ENCODE measurements at places on chromosomes 4 and X.

DNA sequence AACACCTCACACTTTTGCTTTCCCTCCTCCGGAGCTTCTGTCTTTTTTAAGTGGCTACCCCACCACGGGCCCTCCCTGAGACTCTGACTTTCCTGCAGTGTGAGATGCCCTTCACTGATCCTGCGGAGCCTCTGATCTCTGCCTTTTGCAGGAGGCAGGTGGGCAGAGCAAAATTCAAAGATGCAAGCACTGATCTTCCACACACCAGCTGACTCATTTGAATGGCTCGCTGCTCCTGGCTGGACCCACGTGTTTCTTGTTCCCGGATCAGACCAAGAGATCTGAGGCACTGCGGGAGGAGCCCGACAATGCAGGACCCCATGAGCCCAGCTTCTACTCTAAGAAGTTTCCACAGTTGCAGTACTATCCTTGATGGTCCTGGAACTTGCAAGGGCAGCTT, 1607.9 kb upstream of the TENM3 start:
- DNase-seq, result no peak

DNA sequence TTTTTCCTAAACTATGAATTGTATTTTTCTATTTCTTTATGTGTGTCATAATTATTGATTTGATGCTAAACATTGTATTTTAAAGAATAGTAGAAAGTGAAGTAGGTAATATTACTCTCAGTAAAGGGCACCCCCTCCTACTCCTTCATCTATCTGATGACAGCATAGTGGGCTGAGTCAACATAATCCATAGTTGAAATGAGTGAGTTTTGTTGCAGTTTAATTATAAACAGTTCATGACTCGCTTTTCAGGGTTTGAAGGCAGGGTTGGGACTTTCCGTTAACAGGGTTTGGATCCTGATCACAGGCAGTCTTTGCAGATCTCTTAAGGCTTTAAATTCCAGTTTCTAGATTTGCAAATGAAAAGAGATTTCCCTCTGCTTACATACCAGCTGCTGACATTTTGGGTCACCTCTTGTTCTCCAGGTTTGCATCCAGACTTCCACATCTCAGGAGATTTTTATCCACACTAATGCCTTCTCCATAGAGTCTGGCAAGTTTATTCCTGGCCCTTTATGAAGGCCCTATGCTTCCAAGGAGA, 54.0 kb upstream of the TACR3 start:
- no peak for DNase-seq

DNA sequence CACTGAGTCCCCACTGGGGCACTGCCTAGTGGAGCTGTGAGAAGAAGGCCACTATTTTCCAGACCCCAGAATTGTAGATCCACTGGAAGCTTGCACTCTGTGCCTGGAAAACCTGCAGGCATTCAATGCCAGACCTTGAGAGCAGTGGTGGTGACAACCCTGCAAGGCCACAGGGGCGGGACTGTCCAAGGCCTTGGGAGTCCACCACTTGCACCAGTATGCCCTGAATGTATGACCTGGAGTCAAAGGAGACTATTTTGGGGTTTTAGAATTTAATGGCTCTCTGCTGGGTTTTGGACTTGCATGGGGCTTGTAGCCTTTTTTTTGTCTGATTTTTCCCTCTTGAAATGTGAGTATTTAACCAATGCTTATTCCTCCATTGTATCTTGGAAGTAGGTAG, 145.8 kb downstream of the MSN start:
- DNase-seq, result no peak

DNA sequence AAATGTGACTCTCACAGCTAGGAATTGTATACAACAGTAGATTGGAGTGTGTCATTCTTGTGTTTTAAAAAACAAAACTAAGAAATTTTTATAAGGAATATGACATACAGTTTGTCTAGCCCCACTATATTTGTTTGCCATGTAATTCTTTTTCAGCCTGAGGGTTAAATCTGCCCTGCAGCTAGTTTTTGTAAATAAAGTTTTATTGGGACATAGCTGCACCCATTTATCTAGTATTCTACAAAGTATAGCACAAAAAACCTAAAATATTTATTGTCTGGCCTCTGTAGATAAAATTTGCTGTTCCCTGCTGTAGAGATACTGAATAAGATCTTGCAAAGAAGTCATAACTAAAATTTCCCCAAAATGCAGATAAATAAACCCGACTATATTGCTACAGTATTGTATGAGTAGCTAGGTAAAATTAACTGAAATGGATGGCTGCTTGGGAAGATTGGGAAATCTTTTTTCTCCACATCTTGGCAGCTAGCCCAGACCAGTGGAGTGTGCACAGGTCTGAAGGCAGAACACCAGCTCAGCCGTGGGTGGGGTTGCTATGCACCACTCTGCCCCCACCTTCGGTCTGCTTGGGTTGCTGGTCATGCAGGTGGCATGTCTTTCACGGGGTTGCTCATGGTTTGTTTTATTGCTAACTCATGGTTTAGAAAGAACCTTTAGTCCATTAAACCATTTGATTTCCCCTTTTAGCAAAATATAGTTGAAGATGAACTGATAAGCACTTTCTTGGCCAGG, 127.9 kb downstream of the KLHL8 start:
- DNase-seq, result no peak

GRCh38 chrX:154412468-154412867, 1.1 kb downstream of the TAFAZZIN start:
- DNase-seq, result no peak

DNA sequence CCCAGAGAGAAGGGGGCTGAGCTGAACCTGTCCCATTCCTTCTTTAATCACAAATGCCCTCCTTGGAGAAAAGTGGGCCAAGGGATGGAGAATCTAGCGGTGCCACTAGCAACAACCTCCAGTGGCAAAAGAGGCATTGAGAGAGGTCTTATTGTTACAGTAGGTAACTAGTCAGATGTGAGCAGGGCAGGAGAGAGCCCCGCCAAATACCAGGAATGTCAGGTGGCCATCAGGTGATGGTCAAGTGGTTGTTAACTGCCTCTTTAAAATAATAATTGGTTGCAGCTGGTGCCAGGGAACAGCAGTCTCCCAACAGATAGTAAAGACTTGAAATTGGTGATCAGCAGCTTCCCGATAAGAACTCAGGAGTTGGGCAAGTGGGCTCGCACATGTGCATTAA, 116.1 kb downstream of the EVC2 start:
- DNase-seq, result no peak

DNA sequence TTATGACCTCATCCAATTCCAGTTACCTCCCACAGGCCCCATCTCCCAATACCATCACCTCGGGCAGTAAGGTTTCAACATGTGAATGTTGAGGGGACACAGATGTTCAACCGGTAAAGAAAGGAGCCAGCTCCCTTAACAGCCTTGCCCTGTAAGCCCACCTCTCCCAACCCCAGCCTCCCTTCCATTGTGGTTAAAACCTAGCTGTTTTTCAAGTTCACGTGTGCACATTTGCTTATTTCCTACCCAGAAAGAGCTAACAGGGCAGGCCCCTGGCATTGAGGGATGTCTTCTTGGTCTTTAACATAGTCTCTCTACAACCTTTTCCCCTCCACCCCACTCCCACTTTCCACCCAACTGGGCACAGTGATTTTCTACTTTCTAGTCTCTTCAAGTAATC, 385.7 kb downstream of the FBXW7 start:
- no peak for DNase-seq

GRCh38 chr4:69383281-69383680, 103.0 kb downstream of the UGT2B28 start:
- DNase-seq, result no peak

DNA sequence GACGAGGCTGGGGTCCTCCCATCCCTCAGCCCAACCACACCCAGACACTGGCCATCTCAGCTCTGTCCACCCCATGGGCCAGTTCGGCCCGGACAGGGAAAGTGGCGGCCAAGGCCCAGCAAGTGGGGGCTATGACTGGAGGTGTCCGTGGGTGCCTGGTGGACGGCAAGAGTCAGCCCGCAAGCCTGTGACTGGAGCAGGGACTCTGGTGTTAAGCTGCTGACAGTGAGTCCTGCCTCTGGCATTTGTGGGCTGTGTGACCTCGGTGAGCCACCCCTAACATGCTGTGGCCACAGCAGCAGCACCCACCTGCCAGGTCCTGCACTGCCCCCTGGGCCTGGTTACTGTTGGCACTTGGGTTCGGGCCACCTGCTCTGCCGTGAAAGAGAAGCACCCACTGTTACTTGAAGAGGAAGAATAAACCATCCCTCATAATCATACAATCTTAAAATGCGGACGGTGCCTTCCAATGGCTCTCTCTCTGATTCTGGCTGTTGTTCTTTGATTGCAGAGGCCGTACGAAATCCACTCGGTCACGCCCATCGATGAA, 252.0 kb downstream of the EVC2 start:
- no peak for DNase-seq

DNA sequence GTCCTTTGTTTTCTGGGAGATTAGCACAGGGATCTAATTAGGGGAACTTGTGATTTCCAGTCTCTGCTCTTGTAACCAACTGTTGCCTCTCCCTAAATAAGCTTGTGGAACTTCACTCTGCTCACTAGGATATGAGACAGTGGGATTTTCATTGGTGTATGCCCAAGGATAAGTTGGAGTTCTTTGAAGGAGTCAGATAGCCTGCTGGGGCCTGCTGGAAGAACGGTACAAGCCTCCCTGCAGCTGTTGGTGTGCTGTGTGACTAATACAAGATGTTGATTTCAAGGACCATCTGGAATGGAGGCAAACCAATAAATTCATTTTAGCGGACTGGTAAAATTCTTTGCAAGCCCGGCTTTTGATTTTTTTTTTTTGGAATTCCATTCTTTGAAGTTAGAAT, 167.0 kb downstream of the AASDH start:
- DNase-seq, result no peak

- DNase-seq, result no peak
These were observed 685 bp downstream of the COMMD8 start for GRCh38 chr4:47462799-47463234.

DNA sequence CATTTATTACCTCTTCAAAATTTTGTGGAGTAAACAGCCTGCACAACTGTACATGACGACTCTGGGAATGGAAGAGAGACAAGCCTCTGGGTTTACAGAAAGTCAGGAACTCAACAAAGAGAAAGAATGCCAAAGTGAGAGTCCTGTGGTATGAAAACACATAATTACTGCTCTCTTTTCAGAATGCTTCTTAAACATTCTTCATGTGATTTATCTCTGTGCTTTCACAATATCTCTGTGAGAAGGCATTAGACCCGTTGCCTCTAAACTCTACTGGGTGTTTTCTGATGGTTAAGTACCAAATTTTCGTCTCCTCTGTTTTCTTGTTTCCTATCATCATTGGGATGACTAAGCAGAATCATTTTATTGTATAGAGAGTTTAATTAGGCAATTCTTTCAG, 966.6 kb upstream of the SLIT2 start:
- no peak for DNase-seq

DNA sequence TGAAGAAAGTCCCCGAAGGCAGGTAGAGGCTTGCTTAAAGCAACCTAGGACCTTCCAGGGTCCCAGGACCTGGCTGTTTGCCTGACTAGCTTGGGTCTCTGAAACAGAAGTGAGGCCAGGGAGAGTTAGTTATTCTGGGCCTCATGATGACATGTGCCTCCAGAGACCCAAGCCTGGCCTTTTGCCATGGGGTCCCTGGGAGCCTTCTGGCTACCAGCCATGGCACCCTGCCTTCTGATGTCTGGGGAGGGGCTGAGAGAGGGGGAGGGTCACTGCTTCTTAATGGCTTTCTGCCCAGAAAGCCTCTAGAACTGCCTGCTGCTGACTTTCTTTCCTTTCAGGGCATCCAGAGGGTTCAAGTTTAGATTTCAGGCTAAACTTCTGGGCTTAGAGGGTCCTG, 1.0 kb upstream of the STARD8 start:
- no peak for DNase-seq

- no peak for DNase-seq
These were observed 47.0 kb downstream of the FGFRL1 start for GRCh38 chr4:1058198-1058996.

- no peak for DNase-seq
These were observed 113.4 kb downstream of the SCLT1 start for GRCh38 chr4:128979934-128980333.

DNA sequence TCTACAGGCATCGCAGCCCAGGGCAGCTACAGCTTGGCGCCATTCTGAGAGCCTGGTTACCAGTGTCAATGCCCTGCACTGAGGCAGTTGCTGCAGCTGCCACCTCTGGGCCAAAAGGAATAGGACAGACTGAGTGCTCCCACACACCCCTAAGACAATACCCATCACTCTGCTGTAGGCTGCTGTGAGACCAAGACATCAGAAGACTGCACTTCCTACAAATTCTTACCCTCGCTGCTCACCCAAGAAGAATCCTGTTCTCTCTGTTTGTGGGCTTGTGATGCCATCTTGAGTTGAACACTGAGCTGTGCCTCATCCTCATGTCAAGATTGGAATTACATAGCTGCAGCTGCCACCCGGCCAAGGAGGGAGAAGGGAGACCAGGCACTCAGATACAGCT, 1847.0 kb upstream of the PCDH10 start:
- no peak for DNase-seq

- DNase-seq, result no peak
These were observed 13.8 kb downstream of the USP46 start for GRCh38 chr4:52645300-52645699.

DNA sequence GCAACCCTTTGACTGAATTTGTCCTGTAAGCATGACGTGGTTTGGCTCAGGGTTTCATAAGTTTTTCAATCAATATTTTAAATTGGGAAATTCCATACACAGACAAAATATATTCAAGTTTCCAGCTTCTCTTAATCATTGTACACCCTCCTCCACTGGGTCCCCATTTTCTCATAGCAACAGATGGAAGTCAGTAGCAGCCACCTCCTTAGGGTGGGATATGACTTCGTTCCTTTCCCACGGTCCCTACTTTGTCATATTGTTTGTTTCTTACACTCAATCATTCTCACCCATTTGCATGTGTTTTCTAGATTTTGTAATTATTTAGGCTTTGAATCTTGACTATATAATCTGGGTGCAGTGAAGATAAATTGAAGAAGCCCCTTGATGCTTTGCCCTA, 664.5 kb upstream of the IGFBP7 start:
- DNase-seq, result no peak

- DNase-seq, result peak; percentile 68
These were observed 18.2 kb downstream of the ELF4 start for GRCh38 chrX:130091980-130092522.

GRCh38 chr4:93888308-93888707, 59.8 kb downstream of the ATOH1 start:
- DNase-seq, result no peak

GRCh38 chrX:46543441-46543840, 1.8 kb downstream of the ZNF674 start:
- DNase-seq, result no peak

GRCh38 chr4:179328627-179329026, 1886.4 kb upstream of the AGA start:
- no peak for DNase-seq
